ENCODE measurements at places on chromosomes 16 and 17.

DNA sequence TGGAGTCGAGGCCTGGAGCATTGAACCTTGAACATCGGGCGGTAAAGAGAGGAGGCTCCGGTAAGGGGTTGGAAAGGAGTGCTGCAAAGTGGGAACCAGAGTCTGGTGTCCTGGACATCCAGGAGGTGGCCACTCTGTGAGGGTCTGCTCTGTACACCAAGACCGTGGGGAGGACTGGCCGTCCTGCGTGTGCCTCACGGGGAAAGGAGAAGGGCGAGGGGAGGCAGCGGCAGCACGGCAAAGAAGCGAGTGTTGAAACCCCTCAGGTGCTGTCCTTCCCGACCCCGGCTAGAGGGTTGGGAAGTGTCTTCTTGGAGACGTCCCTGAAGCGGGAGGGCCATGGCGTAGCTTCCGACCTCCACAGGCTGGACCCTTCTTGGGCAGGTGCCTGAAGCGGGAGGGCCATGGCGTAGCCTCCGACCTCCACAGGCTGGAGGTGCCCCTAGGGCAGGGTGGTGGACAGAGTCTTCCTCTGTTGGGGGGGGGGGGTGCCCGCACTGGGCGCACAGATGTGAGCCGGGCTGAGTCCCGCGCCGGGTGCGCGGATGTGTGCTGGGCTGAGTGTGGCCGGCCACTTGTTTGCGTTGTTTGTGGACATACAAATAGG lies 42.0 kb downstream of the FOXK2 start:
- DNase-seq: no peak

- DNase-seq: no peak
Observed at GRCh38 chr17:10523064-10523463, 4.7 kb upstream of the MYH1 start.

- DNase-seq: no peak
Observed at GRCh38 chr16:60566901-60567300, 1469.3 kb downstream of the CDH8 start.

DNA sequence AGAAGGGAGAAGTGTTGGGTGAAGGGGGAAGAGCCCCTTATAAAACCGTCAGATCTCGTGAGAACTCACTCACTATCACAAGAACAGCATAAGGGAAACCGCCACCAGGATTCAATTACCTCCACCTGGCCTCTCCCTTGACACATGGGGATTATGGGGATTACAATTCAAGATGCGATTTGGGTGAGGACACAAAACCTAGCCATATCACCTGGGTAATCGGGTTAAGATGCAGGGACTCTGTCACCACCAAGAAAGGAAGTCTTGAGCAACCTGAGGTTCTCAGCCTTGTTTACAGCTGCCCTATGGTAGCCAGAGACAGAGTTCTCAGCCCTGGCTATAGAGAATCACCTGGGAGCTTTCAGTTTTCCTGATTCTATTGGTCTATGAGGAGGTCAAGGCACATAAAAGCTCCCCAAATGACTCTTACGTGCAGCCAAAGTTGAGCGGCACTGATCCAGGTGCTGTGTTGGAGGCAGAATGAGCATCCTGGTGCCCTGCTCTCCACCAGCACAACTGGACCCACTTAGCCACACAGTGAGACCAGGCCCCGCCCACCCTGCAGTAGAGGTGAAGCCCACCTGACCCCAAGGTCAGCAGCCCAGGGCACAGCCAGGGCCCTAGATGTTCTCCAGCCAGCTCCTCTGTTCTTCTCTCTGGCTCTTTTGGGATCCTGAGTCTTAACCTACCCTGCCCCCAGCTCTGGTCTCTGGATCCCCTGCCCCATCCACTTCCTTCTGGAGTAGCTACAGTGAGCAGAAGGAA lies 138.5 kb upstream of the CDH5 start:
- no peak for DNase-seq

DNA sequence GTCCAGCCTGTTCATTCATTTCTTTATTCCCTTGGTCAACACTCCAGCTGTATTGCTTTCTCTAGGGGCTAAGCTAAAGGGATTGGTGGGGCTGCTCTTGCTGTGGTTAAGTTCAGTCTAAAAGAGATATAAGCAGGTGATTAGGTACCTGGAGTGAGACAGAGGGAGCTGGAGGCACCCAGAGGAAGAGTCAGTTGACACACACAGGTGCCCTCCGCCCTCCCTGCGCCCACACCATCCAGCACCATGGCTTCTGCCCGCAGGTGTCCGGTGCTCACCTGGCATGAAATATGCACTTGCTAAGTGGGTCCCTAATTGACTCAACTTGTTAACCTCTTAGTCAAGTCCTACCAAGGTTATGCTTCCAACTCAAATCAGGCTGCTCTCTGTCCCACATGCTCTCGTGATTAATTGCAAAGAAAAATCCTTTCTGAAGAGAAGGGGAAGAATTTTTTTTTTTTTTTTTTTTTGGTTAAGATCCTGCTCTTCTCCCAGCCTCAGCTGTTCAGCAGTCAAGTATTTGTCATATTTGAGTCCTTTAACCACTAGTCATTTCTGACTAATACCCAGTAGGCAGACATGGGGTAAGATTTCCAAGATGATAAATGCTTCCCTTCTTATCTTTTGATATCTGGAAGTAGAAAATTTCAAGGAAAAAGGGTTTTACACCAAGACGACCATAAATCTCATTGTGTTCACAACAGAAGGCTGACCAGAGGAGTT lies 199.8 kb upstream of the WSCD1 start:
- no peak for DNase-seq

DNA sequence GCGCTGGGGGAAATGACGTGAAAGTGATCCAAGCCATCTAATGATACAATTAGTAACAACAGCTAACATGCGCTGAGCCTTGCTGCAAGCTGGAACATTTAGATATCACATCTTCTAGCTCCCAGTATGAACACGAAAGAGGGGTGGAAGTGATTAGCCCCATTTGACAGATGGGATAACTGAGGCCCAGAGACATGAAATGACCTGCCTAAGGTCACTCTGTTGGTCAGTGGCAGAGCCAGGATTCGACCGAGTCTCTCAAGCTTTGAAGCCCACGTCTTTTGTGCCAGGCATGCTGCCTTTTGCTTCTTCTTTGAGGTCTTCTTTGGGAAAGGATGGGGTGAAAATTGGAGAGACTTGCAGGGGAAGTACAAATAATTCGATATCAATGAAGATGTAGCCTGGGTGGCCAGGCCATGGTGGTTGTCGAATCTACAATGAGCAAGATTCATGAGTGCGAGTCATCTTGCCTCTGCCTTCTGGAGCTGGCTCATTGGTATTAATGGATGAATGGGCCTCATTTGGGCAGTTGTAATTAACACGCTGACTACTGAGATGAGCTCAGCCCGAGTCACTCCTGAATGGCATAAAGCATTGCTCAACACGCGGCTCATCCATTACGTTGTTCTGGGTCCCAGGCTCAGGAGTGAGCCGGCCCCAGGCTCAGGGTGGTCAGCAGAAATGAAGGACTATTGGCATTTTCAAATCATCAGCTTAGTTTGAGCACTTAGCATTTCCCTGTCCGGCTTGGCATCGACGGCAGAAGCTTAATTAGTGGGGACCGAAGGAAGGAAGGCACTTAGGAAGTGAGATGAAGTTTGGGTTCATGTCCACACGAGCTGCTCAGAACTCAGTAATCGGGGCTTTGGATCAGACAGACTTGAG lies 28.0 kb upstream of the GPRC5B start:
- DNase-seq: no peak

GRCh38 chr16:84785843-84786581 lies 33.8 kb upstream of the CRISPLD2 start:
- no peak for DNase-seq

- no peak for DNase-seq
Observed at GRCh38 chr17:58329035-58329809, 627 bp upstream of the TSPOAP1 start.

DNA sequence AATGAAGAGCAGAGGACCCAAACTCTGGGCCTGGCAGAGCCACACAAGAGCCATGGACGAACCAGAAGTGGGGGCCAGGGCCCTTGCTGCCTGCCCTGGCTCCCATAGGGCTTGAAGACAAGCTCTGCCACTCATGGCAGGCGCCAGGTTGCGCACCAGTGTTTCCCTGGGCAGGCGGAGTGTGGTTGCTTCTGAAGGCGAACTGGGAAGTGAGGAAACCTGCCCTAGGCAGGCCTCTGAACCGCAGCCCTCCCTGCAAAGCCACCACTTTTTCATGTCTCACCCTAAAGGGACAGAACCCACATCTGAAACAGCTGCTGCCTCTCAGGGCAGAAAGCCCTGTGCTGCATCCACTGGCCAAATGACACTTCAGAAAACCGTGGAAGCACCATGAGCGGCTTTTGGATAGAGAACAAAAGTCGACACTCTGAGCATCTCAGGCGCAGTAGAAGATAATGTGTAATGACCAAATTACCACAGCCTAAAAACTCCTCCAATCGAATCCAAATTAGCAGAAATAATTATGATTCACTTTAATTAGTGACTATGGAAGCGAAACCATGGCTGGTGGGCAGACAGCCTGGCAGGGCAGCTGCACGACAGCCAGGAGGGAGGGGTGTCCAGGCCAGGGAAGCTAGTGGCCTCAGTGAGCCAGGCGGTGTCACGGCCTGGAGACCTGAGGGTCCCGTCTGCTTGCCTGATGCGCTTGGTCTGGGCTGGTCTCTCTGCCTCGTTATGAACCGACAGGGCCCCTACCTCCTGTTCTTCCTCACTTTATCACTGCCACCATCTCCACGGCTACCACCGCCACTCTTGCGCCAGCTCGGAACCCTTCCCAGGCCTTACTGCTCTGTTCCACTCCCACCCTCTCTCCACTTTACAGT lies 59.1 kb downstream of the PRMT7 start:
- no peak for DNase-seq

GRCh38 chr17:55152236-55152635 lies 112.5 kb upstream of the HLF start:
- DNase-seq: no peak

GRCh38 chr16:11408216-11408615 lies 63.0 kb downstream of the RMI2 start:
- no peak for DNase-seq

DNA sequence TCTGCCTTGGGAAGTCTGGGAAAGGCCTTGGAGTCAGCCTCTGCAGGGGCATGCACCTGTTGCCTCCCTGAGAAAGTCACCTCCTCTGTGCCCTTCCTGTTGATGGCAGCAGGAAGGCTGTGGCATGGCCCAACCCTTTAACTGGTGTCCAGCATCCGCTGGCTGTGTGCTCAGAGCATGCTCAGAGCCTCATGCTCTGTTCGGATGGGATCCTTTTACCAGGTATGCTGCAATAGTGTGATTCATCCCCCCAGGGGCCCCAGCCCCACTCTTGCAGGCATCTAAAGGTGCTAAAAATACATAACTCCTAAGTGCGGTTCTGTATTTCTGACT lies 24.9 kb downstream of the KLHL36 start:
- DNase-seq: no peak

DNA sequence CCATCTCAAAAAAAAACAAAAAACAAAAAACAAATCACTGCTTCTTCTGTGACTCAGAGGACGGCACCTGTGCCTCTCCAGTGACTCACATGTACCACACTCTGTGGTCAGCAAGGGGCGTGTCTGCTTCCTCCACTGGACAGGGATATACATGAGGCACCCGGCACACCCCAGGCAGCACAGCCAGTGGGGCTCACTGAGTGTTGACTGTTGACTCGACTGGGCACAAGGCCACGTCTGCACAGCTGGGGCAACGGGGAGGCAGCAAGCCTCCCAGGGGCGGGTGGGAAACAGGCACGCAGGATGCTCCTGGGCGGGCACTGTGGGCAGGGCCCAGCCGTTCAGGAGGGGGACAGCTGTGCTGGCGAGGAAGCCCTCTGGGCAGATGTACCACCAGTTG lies 64.1 kb downstream of the TIMM22 start:
- peak; percentile 81 for DNase-seq

DNA sequence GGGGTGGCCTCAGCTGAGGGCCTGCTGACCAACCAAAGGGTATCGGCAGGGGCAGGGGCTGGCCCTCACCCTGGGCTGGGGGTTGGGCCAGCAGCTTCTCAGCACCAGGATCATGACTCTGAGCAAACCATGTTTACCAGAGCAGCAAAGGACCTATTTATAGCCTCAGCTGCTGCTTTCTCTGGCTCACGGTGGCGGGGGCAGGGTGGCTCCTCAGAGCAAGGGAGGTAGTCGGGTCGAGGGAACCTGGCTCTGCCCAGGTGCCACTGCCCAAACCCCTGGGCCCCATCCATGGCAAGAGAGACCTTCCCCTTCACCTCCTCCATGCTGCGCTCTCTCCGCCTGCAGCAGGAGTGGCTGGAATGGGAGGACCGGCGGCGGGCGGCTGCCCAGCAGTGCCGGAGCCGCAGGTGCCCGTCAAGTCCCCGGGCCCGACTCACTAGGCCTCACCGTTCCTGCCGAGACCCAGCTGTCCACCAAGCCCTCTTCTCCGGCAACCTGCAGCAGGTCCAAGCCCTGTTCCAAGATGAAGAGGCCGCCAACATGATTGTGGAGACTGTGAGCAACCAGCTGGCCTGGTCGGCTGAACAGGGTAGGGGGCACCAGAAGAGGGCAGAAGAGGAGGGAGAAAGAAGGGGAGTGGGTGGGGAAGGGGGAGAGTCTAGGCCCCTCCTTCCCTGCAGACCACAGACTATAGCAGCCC lies at the start of gene ASB16:
TSS of gene ASB16 (plus strand) at position 206 of the 703 bp plus-strand sequence. CDS start at position 292, 86 bp downstream.
- no peak for DNase-seq

- no peak for DNase-seq
Observed at GRCh38 chr17:28071179-28071578, 28.7 kb downstream of the NLK start.

- DNase-seq: no peak
Observed at GRCh38 chr17:61635913-61636432, 45.0 kb upstream of the NACA2 start.

- DNase-seq: no peak
Observed at GRCh38 chr16:4557973-4558372, 1.8 kb downstream of the C16orf96 start.

- DNase-seq: no peak
Observed at GRCh38 chr17:62724398-62725146, 83.5 kb downstream of the MARCHF10 start.

- no peak for DNase-seq
Observed at GRCh38 chr16:55357241-55357640, 33.2 kb downstream of the IRX6 start.

Data from ascending aorta (tissue), 2 donors.